ENCODE measurements at places on chromosomes 6 and 20. TPM values are rescaled to one million over a fixed set of nuclear protein-coding genes. Genes with fewer than 3 reads are reported as not detected.

- no peak overlapping the region for H3K27ac ChIP-seq
- peak; percentile 18 for DNase-seq
- H3K27me3 ChIP-seq: peaks cover 8% of the 10 kb centered on the region
- no peaks in the 10 kb centered on the region for H3K36me3 ChIP-seq
- peaks cover 5% of the 10 kb centered on the region for H3K4me1 ChIP-seq
These were observed 29.7 kb downstream of the AKAP12 start for GRCh38 chr6:151269321-151269995.

SDHAF4 gene
- total RNA-seq: 8.2 TPM

DNA sequence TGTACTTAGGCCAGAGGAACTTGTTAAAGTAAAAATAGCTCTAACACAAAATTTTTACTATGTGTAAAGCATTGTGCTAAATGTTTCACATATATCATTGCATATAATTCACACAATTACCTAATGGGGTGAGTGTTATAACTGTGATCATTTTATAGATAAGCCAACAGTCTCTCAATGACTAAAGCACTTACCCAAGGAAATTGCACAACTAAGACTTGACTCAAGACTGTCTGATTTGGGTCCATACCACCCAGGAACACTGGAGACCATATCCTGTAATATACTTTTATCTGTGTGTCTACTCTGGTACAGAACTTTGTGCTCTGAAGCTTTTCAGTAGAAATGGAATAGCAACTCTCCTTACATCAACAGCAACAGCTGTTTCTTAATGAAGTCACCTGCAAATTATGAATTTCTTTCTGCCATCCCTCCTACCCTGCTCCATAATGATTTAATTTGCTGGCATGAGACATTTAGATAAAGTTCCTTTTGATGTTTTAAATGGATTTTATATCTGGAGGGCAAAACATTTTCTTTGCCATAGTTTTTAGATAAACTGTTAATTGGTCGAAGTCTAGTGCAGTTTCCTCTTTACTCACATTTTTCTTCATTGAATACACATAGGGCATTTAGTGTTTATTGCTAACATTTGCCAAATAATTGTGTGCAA is 47.5 kb downstream of the TSPYL4 start:
- H3K4me1 ChIP-seq: peaks cover 52% of the 10 kb centered on the region
- H3K27me3 ChIP-seq: no peaks in the 10 kb centered on the region
- H3K36me3 ChIP-seq: no peaks in the 10 kb centered on the region
- H3K4me3 ChIP-seq: no peak overlapping the region
- H3K27ac ChIP-seq: no peak overlapping the region

DNA sequence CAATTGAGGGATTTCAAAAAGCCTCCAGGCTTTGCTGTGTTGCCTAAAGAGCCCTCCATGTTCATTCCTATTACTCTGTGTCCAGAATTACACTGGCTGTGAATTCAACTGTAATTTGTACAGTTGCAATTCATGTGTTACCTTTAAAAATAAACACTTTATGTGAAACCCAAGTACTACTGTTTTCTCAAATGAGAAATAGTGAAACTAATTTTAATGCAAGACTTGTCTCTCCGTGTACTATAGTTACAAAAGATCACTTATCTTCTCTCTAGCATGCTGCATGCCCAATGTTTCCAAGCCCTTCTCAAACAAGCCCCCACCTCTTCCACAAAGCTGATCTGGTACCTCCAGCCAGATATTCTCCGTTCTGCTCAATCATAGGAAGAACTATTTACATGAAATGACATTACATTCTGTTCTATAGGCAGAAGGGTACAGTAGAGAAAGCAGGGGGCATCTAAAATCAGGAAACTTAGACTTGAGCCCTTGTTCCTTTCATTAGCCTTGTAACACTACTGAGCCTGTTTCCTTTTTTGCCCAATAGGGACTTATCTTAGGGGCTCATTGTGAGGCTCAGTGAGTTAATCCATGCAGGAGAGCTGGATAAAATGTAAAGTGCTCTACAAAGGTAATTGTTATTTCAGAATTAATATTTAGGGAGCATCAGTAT is 12.3 kb upstream of the COL9A1 start:
- H3K4me1 ChIP-seq: 0 out of 2 replicates have a peak, but pooled peaks cover 5% of the 10 kb centered on the region
- no peaks in the 10 kb centered on the region for H3K36me3 ChIP-seq
- no peak overlapping the region for H3K4me3 ChIP-seq
- H3K27ac ChIP-seq: no peak overlapping the region
- no peak for DNase-seq
- peaks cover 23% of the 10 kb centered on the region for H3K27me3 ChIP-seq

SIRPD gene
- total RNA-seq: not detected

DNA sequence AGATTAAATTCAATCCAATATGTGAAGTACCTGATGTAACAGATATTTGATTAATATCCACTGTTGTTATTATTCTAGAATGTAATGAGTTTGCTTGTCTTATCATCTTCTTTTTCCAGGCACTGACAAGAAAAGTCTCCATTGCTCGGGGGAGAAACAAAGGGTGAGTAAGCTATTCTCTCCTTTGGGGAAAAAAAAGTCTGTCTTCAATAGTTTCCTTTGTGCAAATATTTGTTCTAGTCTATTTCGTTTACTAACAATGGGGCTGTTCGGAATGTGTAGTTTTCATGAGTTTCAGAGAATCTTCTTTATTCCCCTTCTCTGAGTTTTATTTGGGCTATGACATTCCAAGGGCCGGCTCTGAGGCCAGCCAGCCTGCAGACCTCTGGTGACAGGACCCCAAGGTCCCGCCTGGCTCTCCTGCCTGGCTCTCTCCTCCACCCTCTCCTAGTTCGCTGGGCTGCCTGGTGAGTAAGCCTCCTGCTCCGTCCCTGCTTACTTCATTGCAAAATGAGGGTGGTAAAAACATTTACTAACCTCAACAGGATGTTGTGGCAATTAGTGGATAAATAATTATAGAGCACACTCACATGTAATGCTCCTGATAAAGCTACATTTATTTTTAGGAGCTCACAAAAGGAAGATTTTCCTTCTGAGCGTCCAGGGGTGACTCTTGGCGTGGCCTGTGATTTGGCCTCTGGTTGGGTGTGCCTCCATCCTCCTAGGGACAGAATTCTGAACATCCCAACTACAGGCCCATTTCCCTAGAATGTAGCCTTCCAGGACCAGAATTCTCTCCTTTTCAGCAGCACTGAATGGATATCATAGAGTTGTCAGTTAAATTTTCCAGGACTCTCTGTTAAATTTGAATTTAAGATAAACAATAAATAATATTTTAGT is 43.1 kb upstream of the SNX9 start:
- peak overlapping the region; percentile 16 for H3K4me3 ChIP-seq
- peaks cover 1% of the 10 kb centered on the region for H3K27me3 ChIP-seq
- H3K36me3 ChIP-seq: no peaks in the 10 kb centered on the region
- peaks cover 17% of the 10 kb centered on the region for H3K4me1 ChIP-seq
